ENCODE measurements at places on chromosomes 6 and 20.

- peak; percentile 39 for DNase-seq
Measured at GRCh38 chr6:168105813-168106632, 27.0 kb upstream of the FRMD1 start.

DNA sequence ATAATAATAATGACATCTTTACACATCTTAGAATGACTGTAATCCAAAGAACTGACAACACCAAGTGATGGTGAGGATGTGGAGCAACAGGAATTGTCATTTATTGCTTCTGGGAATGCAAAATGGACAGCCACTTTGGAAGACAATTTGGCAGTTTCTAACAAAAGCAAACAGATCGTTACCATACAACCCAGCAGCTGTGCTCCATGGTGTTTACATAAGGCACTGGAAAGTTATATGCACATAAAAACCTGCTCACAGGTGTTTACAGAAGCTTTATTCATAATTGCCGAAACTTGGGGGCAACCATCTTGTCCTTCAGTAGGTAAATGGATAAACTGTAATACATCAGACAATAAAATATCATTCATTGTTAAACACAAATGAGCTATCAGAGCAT is 18.3 kb upstream of the ASF1A start:
- no peak for DNase-seq

DNA sequence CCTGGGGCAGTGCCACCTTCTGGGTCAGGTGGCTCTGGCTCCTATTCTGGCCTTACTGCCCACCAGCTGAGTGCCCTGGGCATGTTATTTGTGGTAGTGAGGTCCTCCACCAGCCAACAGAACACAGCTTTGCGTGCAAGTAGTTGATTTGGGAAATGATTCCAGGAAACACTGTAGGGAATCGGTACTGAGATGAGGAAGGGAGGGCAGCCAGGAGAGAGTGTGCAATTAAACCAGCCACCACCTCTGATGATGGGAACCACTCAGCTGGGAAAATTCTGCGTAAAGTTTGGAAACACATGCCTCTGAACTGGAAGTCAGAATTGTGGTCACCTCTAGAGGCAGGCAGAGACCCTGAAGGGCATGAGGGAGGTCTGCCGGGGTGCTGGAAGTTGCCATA is 459 bp downstream of the LBP start:
- DNase-seq, result no peak

GRCh38 chr20:2814587-2815051 is at the start of gene C20orf141:
C20orf141 (plus strand) TSS chr20:2814987; CDS start chr20:2815185, 198 bp downstream.
- peak; percentile 95 for DNase-seq

DNA sequence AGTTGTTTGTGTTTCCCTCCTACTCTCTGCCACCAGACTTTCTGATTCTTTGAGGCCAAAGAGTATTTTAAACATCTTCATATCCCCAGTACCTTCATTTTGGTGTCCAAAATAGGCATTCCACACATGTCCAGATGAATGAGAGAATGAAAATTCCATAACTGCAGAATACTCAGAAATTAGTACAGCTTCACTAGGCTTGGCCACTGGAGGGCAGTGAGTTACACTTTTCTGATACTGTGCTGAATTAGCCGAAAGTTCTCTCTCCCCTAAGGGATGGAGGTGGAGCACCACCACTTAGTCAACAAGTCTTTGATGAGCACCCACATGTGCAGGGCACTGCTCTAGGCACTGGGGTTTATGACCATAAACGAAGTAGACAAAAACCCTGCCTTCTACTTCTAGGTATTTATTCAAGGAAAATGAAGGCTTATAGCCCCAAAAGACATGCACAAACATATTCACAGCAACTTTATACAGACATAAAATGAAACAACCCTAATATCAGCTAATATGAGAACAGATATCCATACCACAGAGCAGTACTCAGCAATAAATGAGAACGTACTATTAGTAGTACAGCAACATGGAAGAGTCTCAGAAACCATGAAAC is 46.1 kb upstream of the TMEM217 start:
- DNase-seq, result peak; percentile 58

DNA sequence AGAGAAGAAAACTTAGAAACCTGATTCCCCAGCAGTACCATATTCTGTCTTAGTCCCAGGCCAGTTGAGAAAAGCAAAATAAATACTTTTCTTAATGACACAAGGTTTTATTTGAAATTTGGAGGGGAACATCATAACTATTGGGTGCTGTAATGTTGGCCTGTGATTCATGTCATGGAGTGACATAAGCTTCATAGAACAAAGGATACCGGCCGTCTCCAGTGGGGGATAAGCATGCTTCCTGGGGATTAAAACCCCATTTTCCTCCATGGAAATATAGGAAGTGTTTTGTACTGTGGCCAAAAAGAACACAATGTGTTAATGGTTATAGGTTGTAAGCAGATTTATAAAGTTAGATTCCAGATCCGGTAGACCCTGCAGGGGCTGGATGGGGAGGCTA is 18.0 kb downstream of the MTHFD1L start:
- no peak for DNase-seq

DNA sequence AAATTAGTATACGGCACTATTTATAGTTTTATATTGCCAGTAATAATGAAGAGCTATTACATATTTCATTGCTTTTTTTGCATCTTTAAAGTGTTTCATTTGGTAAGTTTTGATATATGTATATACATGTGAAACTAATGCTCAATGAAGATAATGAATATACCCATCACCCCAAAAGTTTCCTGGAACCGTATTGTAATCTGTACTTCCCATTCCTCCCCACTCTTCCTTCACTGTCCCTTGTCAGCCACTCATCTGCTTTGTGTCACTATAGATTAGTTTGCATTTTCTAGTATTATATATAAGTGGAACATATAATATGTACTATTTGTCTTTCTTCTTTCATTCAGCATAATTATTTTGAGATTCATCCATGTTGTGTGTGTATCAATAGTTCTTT is 10.3 kb upstream of the TBC1D32 start:
- DNase-seq, result no peak

- no peak for DNase-seq
Measured at GRCh38 chr6:76441875-76442274, 369.4 kb upstream of the IMPG1 start.

- DNase-seq, result no peak
Measured at GRCh38 chr6:111503660-111504059, 20.6 kb upstream of the REV3L start.

DNA sequence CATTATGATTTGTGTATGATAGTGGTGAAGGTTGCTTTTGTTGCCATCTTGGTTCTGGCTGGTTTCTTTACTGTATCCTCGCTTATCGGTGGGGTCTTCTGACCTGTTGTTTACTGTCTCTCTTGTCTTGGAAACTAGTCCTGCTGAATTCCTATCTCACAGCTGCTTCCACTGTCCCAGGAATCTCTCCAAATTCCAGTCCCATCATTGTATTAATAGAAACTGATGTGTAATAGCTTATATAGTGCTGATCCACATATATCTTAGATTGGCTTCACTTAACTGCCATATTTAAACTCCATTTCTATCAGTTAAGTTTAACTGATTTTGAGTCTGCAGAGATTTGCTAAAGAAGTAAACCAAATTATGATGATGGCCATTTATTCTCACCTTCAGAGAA is 5.9 kb downstream of the GTF2H5 start:
- no peak for DNase-seq
